ENCODE measurements at places on chromosomes 2 and 18.

GRCh38 chr2:173545364-173545763, 190.7 kb downstream of the CDCA7 start:
- no peak for DNase-seq

- no peak for DNase-seq
Measured at GRCh38 chr2:15645720-15646385, 54.2 kb downstream of the DDX1 start.

GRCh38 chr2:202196727-202197126, 41.7 kb downstream of the SUMO1 start:
- no peak for DNase-seq

DNA sequence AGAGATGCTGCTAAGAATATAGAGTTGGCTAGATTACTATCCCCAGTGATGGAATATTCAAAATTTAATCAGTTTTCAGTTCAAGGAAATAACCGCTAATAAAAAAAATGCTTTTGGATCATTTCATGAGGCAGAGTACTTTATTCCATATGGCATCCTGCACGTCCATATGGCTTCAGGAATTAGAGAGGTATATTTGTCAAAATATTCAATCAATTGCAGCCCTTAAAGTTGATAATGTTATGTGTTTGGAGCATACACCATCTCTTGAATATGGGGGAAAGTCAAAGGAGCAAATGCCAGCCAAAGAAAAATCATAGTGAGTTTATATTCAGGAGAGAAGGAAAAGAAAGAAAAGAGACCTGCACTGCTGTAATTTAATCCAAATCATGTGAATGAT, 266.4 kb downstream of the TMEM182 start:
- no peak for DNase-seq

DNA sequence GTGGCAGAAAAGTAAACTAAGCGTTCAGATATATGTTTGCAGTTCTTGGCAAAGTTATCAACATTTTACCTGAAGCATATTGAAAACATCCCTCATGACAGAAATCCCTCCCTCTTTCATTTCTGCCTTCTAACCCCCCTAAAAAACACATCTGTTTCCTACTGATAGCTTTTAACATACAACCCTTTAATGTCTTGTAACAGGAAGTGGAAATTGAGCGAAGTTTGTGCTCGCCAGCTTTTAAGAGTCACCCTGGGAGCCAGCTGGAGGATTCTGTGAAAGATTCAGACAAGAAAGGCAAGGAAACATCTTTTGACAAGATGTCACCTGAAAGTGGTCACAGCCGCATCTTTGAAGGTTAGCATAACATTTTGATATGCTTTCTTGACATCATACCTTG, 247.4 kb downstream of the XIRP2 start:
- no peak for DNase-seq

DNA sequence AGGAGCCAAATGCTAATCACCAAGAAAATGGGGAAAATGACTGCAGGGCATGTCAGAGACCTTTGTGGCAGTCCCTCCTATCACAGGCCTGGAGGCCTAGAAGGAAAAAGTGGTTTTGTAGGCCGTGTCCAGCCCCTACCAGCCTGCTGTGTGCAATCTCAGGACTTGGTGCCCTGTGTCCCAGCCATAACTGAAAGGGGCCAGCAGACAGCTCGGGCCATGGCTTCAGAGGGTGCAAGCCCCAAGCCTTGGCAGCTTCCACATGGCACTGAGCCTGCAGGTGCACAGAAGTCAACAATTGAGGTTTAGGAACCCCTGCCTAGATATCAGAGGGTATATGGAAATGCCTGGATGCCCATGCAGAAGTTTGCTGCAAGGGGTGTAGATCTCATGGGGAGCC, 391.2 kb upstream of the FSIP2 start:
- DNase-seq = no peak

DNA sequence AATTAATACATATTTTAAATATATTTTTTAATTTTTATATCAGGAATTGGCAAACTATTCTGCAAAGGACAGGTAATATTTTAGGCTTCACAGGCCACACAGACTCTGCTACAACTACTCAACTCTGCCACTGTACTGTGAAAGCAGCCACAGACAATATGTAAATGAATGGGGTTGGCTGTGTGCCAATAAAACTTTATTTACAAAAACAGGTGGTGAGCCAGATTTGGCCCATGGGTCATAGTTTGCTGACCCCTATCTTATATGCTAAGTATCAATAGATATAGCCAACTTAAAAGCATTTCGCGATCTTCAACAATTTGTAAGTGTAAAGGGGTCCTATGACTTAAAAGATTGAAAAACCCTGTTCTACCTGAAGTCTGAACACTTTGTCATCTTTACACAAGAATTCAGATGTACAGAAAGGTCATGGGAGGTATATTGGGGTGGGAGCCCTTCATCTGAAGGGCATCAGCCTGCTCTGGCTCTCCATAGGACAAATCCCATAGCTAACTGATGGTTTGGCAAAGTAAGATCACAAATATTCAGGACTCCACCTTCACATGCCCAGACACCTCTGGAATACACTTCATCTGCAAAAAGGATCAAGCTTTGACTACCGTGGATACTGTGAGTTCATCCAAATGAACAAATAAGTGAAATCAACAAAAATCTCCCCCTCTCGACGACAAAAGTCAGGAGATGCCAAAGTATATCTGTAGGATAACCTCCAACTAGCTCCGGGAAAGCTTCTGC, 65.9 kb downstream of the C1D start:
- no peak for DNase-seq

- no peak for DNase-seq
Measured at GRCh38 chr2:151707857-151708256, 26.4 kb downstream of the NEB start.

GRCh38 chr18:23320709-23321236, 132.3 kb upstream of the RIOK3 start:
- DNase-seq = no peak

DNA sequence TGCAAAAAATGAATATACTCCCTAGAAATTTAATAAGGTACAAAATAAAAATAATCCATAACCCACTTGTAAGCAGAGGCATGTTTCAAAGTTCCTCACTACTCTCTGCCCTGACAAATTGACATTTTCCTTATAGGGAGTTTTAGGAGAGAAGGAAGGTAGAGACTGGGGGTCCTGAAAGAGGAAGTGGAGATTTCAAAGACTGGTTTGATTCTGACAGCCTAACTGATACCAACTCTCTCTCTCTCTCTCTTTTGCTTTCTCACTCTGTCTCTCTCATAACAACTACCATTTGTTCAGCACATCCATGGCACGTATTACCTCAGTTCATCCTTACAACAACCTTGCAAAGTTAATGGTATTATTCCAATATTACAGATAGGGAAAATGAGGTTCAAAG, 18.6 kb downstream of the FZD7 start:
- DNase-seq = no peak
